HTR-8/SVneo (cell line): ENCODE measurements at places on chromosomes 13 and 19.

GRCh38 chr13:99958406-99959126, 13.0 kb downstream of the ZIC5 start:
- DNase-seq: no peak

DNA sequence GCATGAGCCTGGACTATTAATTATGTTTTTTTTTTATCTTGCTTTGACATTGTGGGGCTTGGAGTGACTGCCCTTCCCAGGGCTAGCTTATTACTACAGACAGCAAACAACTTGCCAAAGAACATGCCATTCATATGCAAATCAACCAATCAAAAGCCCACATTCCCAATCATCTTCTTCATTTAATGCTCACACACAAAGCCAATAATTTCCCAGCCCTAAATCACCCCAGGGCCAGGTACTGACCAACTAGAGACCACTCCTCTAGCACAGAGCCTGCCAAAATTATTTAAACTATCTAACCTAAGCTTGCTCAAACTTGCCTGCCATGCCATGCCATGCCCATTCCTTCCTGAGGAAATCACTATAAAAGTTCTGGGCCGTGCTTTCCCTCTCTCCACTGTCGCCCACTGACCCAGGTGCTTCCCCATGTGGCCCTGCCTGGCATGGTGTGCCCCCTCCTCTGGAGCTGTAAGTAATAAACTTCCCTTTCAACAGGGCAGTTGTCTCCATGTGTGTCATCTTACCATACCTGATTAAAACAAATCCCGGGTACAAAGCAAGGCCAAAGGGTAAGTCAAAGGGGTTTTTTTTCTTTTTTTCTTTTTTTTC, 15.7 kb downstream of the PBX4 start:
- DNase-seq: no peak

GRCh38 chr13:112831196-112831595, 137.8 kb upstream of the MCF2L start:
- no peak for DNase-seq

DNA sequence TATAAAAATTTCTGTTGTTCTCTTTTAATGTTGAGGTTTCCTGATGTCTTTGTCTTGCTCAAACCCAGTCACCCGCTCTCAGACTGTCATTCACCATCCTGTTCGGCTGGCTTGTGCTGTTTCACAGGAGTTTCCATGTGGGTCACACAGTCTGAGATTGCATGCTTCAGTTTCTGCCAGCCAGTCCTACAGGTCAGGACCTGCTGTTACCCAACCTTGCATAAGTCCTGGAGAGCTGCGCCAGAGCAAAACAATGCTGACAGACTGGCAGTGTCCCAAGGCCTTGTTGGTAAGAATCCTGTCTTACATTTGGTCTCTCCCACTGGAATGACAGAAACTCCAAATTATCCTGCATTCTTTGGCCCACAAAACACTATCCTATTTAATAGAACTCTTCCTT, 340.0 kb upstream of the SLITRK5 start:
- peak; percentile 1 for DNase-seq

- no peak for DNase-seq
These were observed 6.7 kb downstream of the DBP start for GRCh38 chr19:48630296-48631063.

- DNase-seq: peak; percentile 25
These were observed 56.2 kb upstream of the AKAP11 start for GRCh38 chr13:42215578-42216421.

DNA sequence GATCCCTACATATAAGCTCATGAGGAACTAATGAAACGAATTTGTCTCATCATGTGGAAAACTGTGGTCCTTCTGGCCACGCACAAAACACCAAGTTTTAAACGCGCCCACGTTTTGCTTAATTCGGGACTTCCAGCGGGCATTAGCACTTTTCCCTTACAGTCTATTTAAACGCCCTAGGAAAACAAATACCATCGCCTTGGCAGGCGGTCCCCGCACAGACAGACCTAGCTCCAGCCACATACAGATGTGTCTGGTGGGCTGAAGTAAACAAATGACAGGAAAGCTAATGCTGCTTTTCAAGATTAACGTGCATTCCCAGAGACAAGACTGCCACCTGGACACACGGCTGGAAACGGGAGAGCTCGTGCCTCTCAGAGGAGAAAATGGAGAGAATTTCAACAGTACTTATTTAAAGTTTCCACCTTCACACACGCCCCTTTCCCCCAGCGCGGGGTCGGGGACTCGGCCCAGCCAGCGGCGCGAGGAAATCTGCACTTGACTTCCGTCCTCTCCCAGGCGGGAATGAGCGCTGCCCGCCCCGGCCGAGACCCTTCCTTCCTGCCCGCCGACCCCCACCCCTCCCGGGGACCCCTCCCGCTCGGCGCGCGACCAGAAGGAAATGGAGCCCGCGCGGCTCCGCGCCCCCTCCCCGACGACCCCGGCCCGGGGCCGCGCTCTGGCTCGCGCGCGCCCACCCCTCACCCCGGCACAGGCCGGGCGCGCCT, 931 bp downstream of the USP12 start:
- DNase-seq: no peak

DNA sequence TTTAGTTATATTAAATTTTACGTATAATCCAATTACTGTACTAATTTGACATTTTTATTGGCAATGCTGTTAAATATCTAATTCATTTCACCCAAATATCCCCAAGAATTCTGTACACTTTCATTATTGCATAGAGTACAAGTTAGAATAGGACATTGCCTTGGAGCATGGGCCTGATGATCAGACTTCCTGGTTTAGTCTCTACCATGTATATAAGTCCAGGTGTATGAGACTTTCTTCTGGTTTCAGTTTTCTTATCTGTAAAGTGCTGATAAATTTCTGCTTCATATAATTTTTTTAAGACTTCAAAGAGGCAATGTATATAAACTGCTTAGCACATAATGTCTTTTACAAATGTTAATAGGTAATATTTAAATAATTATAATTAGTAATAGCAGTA, 179.4 kb downstream of the KLF12 start:
- no peak for DNase-seq

- DNase-seq: peak; percentile 59
These were observed 53.6 kb downstream of the GADD45B start for GRCh38 chr19:2529473-2529918.

GRCh38 chr13:109955598-109955997, 169.2 kb upstream of the IRS2 start:
- no peak for DNase-seq

- DNase-seq: no peak
These were observed 5.3 kb upstream of the ZNF497 start for GRCh38 chr19:58367698-58368454.

DNA sequence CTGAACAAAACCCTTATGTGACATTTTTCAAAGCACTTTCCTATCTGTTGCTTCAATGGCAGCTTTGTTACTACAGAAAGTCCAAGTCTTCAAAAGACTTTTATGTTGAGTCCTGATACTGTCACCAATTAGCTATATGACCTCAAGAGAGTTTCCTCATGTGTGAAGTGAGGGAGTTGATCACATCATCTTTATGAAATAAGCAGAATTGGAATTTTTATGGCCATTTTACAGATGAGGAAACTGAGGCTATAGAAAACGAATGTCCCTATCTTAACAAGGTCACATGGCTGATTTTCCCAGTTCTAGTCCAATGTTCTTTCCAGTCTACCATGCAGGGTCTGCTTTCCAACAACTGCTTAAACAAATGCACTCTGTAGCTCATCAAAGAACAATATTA, 2.6 kb downstream of the TNFRSF19 start:
- no peak for DNase-seq

- DNase-seq: peak; percentile 89
These were observed at the start of gene ZNF790 for GRCh38 chr19:36837906-36838783. TSS of gene ZNF790 (minus strand) at chr19:36838387. CDS start at chr19:36825619, 12,768 bp downstream.
